ENCODE measurements at places on chromosomes 6 and 20.
A peak's percentile ranks its signal among the peaks of the same experiment; 100 is the strongest.

- no peak for DNase-seq
Measured at GRCh38 chr6:28501259-28501658, 14.3 kb downstream of the GPX6 start.

DNA sequence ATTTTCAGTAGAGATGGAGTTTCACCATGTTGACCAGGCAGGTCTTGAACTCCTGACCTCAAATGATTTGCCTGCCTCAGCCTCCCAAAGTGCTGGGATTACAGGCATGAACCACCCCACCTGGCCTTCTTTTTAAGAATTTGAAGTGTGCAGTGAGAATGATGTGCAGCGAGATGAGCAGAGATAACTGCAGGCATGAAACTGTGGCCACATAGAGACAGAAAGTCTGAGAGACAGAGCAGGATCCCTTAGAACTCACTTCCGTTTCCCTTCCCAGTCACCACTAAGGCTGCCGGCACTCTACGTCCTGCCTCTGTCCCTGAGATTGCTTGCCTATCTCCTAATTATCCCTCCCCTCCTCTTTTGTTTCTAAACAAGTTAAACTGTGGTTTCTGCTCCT, 27.2 kb downstream of the IL22RA2 start:
- no peak for DNase-seq

DNA sequence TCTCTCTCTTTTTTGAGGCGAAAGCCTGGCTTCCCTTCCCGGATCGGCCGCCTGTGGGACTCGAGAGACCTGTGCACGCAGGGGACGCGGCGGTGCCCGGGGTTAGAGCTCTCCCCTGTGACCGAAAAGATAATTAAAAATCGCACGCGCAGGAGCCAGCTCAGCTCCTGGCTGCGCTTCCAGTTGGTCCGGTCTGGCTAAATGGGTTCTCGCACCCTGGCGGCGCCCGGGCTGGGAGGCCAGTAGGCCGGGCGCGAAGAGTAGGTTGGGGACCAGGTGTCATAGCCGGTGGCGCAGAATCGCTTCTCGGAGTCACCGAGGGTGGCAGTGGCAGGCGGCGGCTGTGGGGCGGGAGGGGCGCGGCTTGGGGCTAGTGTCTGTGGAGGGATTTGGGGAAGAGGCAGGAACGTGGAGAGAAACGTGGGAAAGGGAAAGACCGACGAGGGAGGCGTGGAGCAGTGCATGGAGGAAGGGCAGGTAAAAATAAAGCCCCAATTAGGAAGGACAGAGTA, 41.9 kb upstream of the SUPT3H start:
- DNase-seq, result peak; percentile 68

DNA sequence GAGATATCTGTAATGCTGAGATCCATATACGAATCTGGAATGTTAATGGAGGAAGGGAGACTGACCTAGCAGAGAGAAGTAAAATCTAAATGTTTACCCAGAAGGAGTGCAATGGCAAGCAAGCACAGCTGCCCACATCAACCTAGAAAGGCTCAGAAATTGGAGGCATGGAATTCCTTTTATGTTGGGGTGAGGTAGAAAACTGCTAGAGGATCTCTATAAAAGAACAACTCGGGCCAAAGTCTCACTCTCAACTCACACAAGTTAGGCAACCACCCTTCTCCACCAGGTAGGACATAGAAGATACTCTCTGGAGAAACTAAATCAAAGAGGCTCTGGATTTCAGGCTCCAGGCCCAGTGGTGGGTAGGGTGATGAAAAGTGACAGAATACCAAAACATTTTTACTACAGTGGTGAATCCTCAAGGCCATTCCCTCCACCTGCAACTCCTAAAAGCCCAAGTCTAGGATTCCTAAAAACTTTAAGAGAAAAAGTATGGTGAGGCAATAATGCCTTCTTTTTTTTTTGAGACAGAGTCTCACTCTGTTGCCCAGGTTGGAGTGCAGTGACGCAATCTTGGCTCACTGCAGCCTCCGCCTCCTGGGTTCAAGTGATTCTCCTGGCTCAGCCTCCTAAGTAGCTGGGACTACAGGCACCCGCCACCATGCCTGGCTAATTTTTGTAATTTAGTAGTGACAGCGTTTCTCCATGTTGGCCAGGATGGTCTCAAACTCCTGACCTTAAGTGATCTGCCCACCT, 9.5 kb upstream of the ADGRG6 start:
- DNase-seq, result no peak

DNA sequence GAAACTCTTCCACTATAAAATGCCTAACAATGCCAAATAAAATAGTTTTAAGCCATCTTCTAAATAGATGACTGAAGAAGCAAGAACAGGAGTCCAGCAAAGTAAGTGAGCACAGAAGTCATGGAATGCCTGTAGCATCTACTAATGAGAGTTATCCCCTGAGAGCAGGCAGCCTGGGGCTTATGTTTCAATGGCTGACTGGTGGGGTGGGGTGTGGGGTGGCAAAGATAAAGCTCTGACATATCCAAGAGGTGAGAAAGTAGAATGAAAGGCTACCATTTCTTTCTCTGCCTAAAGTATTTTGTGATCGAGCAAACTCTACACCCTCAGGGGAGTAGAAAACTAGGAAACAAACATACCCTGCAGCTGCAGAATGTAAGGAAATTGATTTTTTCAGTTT, 348.8 kb downstream of the TFAP2B start:
- no peak for DNase-seq

All from fibroblast of skin of abdomen (primary cell).